WERI-Rb-1 (cell line): ENCODE measurements at places on chromosomes 12 and 14.

GRCh38 chr12:6335451-6336078 lies 6.3 kb downstream of the TNFRSF1A start:
- peak; percentile 80 for DNase-seq

GRCh38 chr14:93716746-93717667 lies 71.3 kb downstream of the PRIMA1 start:
- no peak for DNase-seq

- DNase-seq, result no peak
These were observed 174.5 kb upstream of the NPAS3 start for GRCh38 chr14:32764131-32764530.

- DNase-seq, result no peak
These were observed 28.4 kb upstream of the NEDD1 start for GRCh38 chr12:96878704-96879103.

DNA sequence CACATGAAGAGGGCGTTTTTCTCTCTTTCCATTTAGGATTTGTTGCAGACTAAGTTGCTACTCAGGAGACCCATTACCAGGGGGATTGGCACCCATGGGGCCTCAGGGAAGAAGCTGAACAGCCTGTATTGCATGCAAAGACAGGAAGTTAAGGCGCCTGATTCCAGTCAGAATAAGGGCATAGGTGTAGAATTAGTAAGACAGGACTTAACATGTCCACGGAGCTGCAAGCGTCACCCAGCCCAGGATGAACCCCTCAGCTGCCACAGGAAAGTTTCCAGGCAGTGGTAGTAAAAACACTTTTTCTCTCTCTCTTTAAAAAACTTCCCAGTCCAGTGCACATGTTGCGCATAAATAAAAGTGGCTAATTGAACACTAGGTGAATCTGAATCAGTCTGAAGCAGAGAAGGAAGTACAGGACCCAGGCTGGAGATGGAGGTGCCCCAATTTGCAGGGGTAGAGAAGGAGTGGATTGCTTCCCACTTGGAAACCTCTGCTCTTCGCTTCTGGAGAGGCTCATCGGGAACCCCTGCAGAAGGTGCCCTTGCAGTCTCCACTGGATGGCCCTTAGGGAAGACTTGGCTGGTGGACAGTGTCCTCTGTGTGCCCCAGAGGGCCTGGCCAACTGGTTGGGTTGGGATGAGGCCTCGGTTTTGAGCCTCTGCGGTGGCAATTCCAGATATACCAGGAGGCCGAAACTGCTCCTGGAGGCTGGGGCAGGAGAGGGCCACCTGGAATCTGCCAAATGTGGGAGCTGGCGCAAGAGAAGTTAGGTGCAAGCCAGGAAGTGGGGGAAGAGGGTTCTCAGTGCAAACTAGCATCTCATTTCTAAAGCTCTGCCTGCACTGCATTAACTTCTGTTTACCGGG lies 10.7 kb upstream of the TBX3 start:
- DNase-seq, result no peak

- no peak for DNase-seq
These were observed 134.0 kb downstream of the ANO6 start for GRCh38 chr12:45349916-45350315.

DNA sequence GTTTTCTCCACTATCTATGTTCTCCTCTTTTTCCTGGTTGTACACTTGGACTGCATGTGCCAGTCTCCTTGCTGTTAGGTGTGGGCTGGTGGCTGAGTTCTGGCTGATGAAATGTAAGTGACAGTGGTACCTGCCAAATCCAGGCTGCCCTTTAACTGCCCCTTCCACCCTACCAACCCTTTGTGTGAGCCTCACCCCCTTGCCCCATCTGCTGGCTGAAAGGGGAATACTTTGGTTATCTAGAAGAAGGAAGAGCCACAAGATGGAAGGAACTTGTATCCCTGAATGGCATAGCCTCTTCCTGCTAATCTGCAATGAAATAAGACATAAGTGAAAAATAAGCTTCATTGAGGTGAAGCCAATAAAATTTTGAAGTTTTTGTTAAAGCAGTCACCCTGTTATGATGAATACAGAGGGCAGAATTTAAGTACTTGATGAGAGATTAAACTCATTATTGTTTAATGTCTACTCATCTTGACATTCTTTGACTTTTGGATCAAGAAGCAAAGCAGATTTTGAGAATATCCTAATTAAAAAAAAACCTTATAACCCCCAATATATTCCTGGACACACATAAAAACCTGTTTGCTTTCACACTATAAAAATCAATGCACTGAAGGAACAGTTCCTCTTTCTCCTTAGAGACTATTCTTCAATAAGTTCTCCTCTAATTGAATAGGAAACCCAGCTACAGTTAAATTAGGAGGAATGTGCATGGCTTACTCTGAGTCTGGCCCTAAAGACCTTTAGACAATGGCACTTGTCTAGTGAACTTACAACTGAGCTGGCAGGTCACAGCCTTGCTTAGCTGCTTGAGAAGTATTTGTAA lies 262.6 kb upstream of the BTG1 start:
- DNase-seq, result peak; percentile 67

GRCh38 chr12:6294156-6295093 lies 16.1 kb upstream of the PLEKHG6 start:
- no peak for DNase-seq
